Lower lobe of right lung (tissue), 2 donors: ENCODE measurements at places on chromosomes 1 and 21. TPM values are rescaled to one million over a fixed set of nuclear protein-coding genes. Genes with fewer than 3 reads are reported as not detected.

The LRRIQ3 gene
- total RNA-seq, result 0.65 TPM

GRCh38 chr1:11272544-11272831 is 510 bp upstream of the UBIAD1 start:
- no peak for DNase-seq
- H3K27me3 ChIP-seq, result no peaks in the 10 kb centered on the region
- peaks cover 8% of the 10 kb centered on the region for H3K36me3 ChIP-seq
- H3K4me1 ChIP-seq, result peaks cover 34% of the 10 kb centered on the region

- H3K4me1 ChIP-seq, result peaks cover 40% of the 10 kb centered on the region
- peaks cover 21% of the 10 kb centered on the region for H3K27me3 ChIP-seq
- DNase-seq, result no peak
- no peaks in the 10 kb centered on the region for H3K36me3 ChIP-seq
- H3K4me3 ChIP-seq, result no peak overlapping the region
Measured at GRCh38 chr1:201400852-201401230, 1.7 kb upstream of the LAD1 start.

- H3K27me3 ChIP-seq, result no peaks in the 10 kb centered on the region
- no peaks in the 10 kb centered on the region for H3K36me3 ChIP-seq
- no peak for DNase-seq
- H3K4me3 ChIP-seq, result no peak overlapping the region
- no peaks in the 10 kb centered on the region for H3K4me1 ChIP-seq
Measured at GRCh38 chr1:165496501-165496900, 47.3 kb upstream of the LRRC52 start.

The C1QC gene
- total RNA-seq, result 800 TPM

GRCh38 chr21:44506279-44507255 is 33.4 kb downstream of the KRTAP10-1 start:
- peaks cover 18% of the 10 kb centered on the region for H3K27me3 ChIP-seq
- peaks cover 12% of the 10 kb centered on the region for H3K4me1 ChIP-seq
- DNase-seq, result peak; percentile 36
- H3K36me3 ChIP-seq, result no peaks in the 10 kb centered on the region
- H3K27ac ChIP-seq, result no peak overlapping the region

The SLC26A9 gene
- total RNA-seq, result 18.2 TPM

The EIF2D gene
- 47.0 TPM for total RNA-seq

DNA sequence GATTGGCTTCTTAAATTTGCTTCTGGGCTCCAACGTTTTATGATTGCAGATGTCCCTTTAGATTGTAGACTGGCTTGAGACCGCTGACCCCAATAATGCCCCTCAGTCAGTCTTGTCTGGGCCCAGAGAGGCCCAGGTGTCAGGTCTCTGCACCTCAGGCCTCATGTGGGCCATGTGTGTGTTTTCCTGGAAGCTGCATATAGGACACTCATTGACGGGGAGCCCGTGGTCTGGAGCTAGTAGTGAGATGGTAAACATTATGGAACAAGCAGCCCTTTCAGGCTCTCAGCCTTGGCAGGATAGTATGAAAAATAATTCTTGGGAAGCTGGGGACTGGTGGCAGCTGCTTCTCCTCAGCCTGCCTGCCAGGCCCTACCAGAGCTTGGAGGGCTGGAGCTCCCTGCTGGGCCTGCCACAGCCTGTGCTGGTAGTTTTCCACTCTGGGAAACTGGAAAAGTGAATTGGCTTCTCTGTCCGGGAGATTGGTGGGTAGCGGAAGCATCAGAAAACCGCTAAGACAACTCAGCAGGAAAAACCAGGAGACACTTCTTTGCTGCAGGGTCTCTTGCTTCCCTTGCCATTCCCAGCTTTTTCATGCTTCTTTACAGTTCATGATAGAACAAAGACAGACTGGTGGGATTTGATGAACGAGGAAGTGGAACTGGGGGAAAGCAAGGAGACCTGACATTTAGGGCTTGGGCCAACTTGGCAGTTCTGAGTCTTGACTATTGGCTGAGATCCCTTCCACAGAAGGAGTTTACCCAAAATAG is 57.8 kb upstream of the HSD17B7 start:
- no peak for DNase-seq
- H3K27ac ChIP-seq, result peak overlapping the region; percentile 11
- H3K36me3 ChIP-seq, result no peaks in the 10 kb centered on the region

GRCh38 chr1:78122389-78122788 is 76.6 kb downstream of the GIPC2 start:
- H3K27ac ChIP-seq, result no peak overlapping the region
- H3K36me3 ChIP-seq, result no peaks in the 10 kb centered on the region
- no peak overlapping the region for H3K4me3 ChIP-seq
- H3K4me1 ChIP-seq, result no peaks in the 10 kb centered on the region
- no peaks in the 10 kb centered on the region for H3K27me3 ChIP-seq
- no peak for DNase-seq

- no peaks in the 10 kb centered on the region for H3K4me1 ChIP-seq
- peak; percentile 39 for DNase-seq
- no peak overlapping the region for H3K27ac ChIP-seq
- no peaks in the 10 kb centered on the region for H3K27me3 ChIP-seq
- H3K4me3 ChIP-seq, result no peak overlapping the region
Measured at GRCh38 chr1:1796466-1796865, 18.2 kb upstream of the NADK start.

GRCh38 chr1:224874775-224875174 is 54.7 kb upstream of the DNAH14 start:
- DNase-seq, result no peak
- H3K36me3 ChIP-seq, result no peaks in the 10 kb centered on the region
- H3K27ac ChIP-seq, result no peak overlapping the region
- H3K4me1 ChIP-seq, result peaks cover 4% of the 10 kb centered on the region
- H3K27me3 ChIP-seq, result no peaks in the 10 kb centered on the region

DNA sequence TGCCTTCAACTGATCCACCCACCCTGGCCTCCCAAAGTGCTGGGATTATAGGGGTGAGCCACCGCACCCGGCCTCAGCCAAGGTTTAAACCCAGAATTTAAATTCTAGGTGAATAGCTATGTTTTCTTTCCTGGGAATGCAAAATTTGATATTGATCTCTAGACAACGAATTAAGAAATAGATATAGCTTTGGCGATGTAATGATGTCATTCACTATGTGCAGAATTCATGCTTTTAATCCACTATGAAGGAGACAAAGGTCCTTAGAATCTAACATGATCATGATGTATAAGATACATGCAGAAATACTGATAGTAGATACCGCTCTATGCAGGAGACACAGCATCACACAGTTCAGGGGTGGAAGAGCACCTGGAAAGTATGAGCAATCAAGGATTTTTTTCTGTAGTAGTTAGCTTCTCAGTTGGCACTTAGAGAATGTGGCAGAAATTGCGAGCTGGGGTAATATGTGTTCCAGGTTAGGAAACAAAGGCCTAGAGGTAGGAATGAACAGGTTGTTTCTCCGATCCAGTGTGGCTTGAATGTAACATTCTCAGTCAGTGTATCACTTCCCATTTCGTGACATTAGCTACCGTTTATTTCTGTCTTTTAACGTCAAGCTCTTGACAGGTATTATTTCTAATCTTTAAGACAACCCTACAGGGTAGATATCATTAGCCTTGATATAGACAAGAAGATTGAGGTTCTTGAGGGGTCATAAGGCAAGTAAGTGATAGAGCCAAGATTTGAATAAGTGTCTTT is 3.0 kb upstream of the CEP350 start:
- no peak overlapping the region for H3K4me3 ChIP-seq
- peak overlapping the region; percentile 12 for H3K27ac ChIP-seq
- no peak for DNase-seq
- peaks cover 22% of the 10 kb centered on the region for H3K4me1 ChIP-seq
- no peaks in the 10 kb centered on the region for H3K36me3 ChIP-seq
- H3K27me3 ChIP-seq, result no peaks in the 10 kb centered on the region

DNA sequence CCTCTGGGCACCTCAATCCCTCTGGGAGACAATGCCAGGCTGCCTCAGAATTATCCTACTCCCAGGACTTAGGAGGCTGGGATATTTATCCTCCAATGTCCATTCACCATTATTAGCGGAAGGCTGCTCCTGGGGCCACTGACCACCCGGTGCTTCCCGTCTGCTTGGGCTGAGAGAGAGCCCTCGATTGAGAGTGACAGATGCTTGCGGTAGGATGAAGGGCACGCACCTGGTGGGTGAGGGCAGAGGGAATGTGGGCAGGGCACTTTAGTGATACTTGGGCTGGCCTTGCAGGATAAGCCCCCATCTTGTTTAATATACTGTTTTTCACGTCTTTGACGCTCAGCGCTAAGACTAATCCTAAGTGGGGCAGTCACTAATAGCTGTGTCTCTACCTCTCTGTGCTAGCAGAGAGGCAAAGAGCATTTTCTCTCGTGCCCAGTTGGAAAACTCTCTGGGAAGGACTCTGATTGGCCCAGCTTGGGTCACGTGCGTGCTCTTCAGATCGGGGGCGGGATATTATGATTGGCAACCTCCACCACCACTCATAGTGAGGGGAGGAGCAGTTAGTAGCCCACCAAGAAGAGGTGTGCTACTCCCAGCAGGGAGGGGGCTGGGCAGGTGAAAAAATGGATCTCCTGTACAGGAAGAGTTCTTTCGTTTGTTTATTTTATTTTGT is 10.6 kb upstream of the PARS2 start:
- DNase-seq, result no peak
- H3K4me3 ChIP-seq, result no peak overlapping the region
- H3K4me1 ChIP-seq, result no peaks in the 10 kb centered on the region
- no peak overlapping the region for H3K27ac ChIP-seq

The NPR1 gene
- total RNA-seq, result 58.8 TPM

The PTPRC gene
- total RNA-seq, result 214 TPM

The TNFRSF8 gene
- total RNA-seq, result 2.7 TPM

The ANXA9 gene
- 0.68 TPM for total RNA-seq

The TTC34 gene
- 2.6 TPM for total RNA-seq

DNA sequence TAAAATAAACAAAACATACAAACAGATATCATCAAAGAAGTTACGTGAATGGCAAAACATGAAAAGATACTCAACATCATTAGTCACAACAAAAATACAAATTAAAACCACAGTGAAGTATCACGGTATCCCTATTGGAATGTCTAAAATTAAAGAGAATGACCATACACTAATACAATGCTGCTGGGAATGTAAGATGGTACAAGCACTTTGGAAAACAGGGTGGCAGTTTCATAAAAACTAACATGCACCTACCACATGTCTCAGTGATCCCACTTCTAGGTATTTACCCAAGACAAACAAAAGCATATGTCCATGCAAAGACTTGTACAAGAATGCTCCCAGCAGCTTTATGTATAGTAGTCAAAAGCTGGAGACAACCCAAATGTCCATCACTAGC is 69.1 kb downstream of the HSF2BP start:
- no peak for DNase-seq
- H3K36me3 ChIP-seq, result no peaks in the 10 kb centered on the region
- peaks cover 21% of the 10 kb centered on the region for H3K4me1 ChIP-seq
- H3K27ac ChIP-seq, result no peak overlapping the region

DNA sequence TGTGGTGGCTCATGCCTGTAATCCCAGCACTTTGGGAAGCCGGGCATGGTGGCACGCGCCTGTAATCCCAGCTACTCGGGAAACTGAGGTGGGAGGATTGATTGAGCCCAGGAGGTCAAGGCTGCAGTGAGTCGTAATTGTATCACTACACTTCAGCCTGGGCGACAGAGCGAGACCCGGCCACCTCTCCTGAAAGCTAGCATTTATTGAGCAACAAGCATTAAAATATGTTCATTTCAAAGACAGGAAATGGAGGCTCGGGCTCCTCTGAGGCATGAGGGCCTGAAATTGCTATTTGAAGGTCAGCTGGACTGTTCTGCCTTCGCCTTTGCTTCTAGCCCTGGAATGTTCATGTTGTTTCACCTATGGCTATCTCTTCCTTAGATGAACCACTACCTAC is 34.5 kb downstream of the SPATA21 start:
- no peaks in the 10 kb centered on the region for H3K27me3 ChIP-seq
- no peaks in the 10 kb centered on the region for H3K4me1 ChIP-seq
- H3K27ac ChIP-seq, result no peak overlapping the region
- peaks cover 22% of the 10 kb centered on the region for H3K36me3 ChIP-seq
- no peak for DNase-seq
